GM06990 (cell line): ENCODE measurements at places on chromosomes 11 and 22.

- DNase-seq = no peak
Measured at GRCh38 chr22:19226428-19226827, 47.9 kb upstream of the SLC25A1 start.

GRCh38 chr22:22069450-22070370 lies 87.1 kb upstream of the TOP3B start:
- no peak for DNase-seq

DNA sequence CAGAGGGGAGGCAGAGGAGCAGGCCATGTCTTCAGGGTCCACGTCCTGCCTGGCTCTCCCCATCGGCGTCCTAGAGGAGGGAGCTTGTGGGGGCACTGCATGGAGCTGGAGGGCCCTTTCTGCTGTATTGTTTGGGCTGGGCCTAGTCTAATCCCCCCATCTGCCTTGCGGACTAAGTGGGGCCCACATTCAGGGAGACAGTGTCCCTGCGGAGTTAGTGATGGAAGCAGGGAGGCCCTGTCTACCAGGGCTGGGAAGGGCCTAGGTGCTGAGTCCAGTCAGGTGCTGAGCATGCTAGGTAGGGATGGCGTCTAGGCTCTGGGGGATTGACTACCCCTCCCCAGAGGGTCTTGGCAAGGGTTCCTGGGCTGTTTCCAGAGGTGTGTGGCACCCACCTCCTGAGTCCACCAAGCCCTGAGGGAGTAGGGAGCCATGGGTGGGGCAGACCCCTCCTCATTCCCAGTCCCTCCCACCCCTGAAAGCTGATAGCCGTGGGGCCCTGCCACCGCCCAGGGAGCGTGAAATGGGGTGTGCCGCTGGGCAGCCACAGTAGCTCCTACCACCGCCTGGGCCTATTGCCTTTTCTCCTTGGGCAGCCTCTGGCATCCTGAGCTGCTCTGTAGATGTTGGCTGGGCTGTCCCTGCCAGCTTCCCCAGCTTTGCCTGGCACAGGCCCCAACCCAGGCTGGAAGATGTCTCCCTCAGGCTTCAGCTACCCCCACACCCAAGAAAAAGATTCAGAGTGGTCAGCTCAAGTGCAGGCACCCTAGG lies 1.9 kb upstream of the POLD4 start:
- DNase-seq = no peak

DNA sequence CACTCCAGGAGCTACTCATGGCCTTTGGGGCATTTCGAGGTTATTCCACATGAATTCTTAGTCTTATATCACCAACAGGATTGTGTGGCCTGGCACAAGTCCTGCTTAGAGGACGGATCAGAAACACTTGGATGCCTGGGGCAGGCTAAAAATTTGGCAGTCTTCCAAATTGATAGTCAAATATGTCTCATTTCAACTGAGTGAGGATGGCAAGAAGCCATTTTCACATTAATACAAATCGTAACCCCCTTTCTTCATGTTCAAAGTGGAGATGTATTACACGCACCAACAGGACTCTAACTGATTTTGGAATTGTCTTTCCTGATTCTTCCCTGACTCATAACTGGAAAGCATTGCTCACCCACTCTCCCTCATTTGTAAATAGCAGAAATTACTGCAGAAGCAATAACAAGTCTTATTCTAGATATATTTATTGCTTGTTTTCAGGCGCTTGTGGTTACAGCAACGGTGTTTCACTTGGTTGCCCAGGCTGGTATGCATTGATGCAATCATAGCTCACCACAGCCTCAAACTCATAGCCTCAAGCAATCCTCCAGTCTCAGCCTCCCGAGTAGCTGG lies 10.3 kb upstream of the CCDC86 start:
- no peak for DNase-seq

GRCh38 chr11:132030896-132031295 lies 660.5 kb downstream of the NTM start:
- DNase-seq = no peak

GRCh38 chr11:121237686-121238658 lies 54.6 kb upstream of the SC5D start:
- DNase-seq = peak; percentile 28

DNA sequence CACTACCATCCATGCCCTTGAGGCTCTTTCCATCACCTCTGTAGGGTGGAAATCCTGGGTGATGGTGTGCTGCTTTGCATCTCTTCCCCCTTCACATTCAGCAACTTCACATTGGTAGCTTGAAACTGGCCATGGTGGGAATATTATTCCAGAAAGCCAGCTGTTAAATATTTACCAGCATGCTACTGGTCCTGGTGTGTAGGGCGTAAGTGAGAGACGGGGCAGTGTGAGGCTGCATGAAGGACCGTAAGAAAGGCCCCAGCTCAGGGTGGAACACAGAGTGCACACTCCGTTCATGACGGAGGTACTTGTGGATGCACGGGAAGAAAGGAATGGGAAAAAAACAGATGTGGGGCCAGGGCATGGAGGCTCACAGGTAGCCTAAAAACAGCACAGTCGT lies 121.3 kb downstream of the PKNOX2 start:
- DNase-seq = no peak

- no peak for DNase-seq
Measured at GRCh38 chr11:99069856-99070444, 49.2 kb downstream of the CNTN5 start.

- DNase-seq = peak; percentile 61
Measured at GRCh38 chr22:38114484-38115398, 4.3 kb upstream of the BAIAP2L2 start.
